Stimulated activated CD4-positive, alpha-beta T cell treated with anti-CD3 and anti-CD28 coated beads, Interleukin-1b, Interleukin-23, amount 100 ng/mL, for 1 hour (primary cell): ENCODE measurements at places on chromosomes 5 and 9.

DNA sequence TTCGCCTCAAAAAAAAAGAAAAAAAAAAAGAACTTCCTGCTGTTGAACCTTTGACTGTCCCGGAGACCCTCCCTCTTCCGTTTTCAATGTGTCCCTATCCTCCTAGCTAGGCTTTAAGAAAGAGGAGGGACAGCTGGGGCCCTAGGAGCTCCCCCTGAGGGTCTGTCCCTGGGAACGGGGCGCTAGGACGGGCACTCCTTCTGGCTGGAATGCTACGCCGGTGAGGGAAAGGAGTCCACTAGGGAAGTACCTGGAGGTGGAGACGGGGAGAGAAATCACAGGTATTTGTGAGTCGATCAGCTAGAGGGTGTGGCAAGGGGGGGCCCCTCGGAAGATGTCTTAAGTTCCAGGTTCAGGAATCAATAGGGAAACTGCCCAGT, 4.6 kb downstream of the SIT1 start:
- DNase-seq, result no peak

DNA sequence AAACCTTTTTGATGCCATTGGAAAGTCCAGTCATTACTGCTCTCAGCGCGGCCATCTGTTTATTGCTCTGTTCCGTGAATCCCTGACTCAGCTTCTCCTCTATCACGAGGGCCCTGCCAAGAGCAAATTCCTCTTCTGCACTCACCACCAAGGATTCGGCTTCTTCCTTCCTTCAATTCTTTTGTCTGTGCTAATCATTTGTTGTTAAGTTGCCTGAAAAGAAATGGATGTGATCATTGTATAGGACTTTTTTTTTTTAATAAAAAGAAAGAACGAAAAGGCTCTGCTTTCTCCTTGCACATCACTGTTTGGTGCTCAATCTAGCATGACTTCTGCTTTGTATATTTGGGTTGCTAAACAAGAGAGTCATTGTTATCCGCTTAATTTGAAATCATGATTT, 128.7 kb upstream of the PIK3R1 start:
- no peak for DNase-seq

DNA sequence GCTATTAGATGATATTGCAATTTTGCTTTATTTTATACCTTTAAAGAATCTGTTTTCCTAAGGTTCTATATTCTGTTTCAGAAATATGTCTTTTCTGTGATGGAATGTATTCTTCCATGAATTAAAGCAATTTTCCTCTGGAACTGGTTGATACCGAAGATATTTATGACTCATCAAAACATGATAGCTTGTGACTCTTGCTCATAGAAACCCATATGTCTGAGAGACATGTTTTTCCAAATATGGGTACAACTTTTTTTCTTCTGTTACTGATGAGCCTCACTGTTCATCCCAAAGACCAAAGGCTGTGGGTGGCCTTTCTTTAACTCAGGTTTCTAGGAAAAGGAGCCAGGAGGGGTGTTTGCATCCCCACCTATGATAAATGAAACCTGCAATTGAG, 126.1 kb upstream of the PAPPA start:
- DNase-seq, result no peak

- DNase-seq, result no peak
Observed at GRCh38 chr5:174398171-174398570, 326.2 kb upstream of the MSX2 start.

DNA sequence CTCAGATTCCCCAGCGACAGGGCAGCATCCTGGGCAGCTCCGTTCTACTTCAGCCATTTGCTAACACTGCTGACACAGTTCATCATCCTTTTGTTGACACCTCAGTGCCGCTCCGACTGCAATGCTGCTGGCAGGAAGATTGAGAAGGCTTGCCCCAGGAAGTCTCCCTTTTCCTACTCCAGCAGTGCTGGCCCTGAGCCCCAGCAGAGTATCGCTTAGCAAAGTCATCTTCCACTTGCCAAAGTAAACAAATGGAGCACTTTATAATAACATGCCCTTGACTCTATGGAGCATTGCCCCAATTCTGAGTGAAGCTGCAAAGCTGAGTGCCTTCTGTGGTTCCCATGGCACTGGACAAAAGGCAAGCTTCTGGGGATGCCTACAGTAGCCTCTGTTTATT, 32.2 kb downstream of the PRLR start:
- DNase-seq, result no peak

DNA sequence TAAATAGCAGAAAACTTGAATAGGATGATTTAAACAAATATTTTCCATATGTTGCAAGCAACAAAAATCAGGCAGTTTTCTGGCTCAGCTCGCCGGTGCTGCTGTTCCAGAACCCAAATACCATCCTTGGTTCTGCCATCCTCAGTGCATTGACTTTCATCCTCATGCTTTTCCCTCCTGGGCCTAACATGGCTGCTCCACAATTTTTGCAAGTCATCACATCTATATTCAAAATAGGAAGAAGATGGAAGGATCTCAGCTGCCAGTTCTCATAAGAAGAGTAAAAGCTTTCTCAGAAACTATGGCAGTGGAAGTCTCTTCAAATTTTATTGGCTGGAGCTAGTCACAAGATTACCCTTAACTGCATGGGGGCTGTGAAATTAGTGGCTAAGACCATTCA, 136.7 kb downstream of the STARD4 start:
- DNase-seq, result no peak

DNA sequence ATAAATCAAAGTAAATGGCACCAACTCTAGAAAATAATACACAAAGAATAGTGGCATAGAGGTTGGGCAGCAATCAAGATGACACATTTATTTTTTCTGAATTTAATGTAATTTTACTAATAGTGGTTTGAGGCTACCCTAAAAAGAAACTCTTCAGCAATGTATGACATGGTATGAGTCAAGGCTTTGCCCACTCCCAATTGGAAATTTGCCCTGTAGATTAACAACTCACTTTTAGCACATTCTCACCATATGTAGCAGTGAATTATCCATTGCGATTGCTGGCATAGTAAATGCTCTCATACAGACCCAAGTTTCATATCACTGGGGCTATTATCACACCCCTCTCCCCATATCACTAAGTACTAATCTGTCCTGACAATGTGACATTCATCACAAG, 832.1 kb upstream of the ZNF608 start:
- DNase-seq, result no peak

GRCh38 chr5:77210964-77211690, 647 bp downstream of the PDE8B start:
- DNase-seq, result no peak

- no peak for DNase-seq
Observed at GRCh38 chr5:145787996-145788395, 47.1 kb downstream of the PRELID2 start.

DNA sequence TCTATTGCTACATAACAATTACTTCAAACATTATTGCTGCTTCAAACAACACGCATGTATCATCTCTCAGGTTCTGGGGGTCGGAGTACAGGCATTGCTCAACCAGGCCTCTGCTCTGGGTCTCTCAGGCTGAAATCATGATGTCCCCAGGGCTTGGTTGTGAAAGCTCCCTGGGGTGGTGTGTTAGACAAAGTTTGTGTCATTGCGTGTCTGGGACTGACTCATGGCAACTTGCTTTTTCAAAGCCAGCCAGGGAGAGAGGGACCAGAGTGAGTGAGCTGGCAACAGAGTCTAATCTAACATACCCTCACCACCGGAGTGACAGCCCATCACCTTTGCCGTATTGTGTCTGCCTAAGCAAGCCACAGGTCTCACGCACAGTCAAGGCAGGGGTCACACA, 259.2 kb upstream of the NFIL3 start:
- DNase-seq, result no peak

GRCh38 chr9:4280605-4281004, 19.3 kb downstream of the GLIS3 start:
- DNase-seq, result no peak

- DNase-seq, result no peak
Observed at GRCh38 chr9:111898331-111899096, 1.9 kb downstream of the UGCG start.

- no peak for DNase-seq
Observed at GRCh38 chr9:77977210-77977611, 54.4 kb downstream of the GNAQ start.

DNA sequence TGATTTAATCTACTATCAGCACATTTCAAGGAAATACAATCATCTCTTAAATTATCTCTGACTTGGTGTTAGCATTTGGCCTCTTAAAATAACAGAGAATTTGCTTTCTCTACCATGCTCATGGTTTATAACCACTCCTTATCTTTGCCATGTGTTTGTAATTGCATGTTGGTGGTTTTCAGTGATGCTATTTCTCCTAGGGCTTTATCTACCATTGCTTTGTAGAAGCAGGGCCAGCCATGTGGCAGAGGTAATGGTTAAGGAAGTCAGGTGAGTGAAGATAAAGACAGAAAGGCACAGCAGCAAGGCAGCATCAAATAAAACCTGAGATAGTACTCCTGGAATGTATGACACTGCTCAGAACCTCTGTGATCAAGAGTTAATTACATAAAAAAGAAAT, 206.2 kb downstream of the FER start:
- no peak for DNase-seq

- no peak for DNase-seq
Observed at GRCh38 chr5:158978061-158978460, 121.7 kb downstream of the EBF1 start.

- no peak for DNase-seq
Observed at GRCh38 chr5:14767735-14768507, 103.4 kb downstream of the OTULIN start.

GRCh38 chr9:16640649-16641048, 229.8 kb downstream of the BNC2 start:
- DNase-seq, result no peak

GRCh38 chr5:175123542-175123941, 320.4 kb downstream of the DRD1 start:
- no peak for DNase-seq

DNA sequence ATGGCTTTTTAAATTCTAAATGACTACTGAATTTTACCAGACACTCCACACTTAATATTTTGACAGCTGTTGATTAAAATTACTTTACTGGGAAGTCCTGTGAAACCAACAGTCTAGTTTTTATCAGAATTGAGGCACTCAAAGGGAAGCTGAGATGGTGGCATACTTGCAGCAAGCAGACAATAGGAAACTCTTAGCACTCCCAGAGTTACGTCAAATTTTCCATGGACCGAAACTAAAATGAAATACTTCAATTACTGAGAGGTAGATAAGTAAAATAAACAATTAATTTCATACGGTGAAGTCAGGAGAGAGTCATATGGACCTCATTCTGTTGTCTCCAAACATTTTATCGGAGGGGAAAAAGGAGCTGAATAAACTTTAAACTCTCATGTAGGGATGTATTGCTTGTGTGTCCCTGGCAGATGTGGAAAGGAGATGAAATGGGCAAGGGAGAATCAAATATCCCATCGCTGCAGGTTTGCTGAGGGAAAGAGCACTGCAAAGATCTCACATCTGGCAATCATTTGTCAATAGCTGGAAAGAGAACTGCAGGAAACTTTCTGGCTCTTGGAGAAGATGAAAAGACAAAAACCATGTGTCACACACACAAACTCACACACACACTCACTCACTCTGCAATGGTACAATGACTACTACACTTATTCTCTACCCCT, 189.4 kb downstream of the BNC2 start:
- DNase-seq, result no peak

DNA sequence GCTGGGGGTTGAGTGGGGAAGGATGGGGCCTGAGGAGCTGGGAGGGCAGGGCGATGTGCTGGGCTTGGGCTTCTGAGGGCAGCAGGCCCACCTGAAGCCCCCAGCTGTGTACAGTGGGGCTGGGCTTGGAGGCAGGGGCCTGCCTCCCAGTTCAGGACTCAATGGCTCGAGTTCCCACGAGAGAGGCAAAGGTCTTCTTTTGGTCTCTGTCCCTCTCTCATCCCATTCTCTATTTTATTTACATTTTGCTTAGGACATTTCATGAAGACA, 180.6 kb downstream of the MACROH2A1 start:
- no peak for DNase-seq

DNA sequence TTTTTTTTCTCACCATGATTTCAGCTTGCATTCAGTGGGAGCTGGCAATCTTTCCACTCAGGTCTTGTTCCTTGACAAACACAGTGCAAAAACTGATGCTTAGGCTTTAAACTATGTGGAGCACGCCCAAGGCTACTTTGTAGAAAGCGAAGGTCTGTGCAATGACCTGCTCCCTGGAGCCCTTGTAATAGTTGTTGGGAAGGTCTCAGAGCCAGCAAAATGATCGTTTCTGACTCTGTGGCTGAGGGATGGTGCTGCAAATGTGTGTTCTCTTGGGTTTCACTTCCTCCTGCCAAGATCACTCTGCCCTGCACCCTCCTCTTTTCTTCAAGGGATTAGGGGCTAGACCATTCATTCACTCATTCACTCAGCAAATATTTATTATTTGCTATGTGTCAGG, 249.7 kb upstream of the MAP3K1 start:
- DNase-seq, result no peak

GRCh38 chr9:120692901-120693699, 21.2 kb downstream of the MEGF9 start:
- DNase-seq, result no peak

DNA sequence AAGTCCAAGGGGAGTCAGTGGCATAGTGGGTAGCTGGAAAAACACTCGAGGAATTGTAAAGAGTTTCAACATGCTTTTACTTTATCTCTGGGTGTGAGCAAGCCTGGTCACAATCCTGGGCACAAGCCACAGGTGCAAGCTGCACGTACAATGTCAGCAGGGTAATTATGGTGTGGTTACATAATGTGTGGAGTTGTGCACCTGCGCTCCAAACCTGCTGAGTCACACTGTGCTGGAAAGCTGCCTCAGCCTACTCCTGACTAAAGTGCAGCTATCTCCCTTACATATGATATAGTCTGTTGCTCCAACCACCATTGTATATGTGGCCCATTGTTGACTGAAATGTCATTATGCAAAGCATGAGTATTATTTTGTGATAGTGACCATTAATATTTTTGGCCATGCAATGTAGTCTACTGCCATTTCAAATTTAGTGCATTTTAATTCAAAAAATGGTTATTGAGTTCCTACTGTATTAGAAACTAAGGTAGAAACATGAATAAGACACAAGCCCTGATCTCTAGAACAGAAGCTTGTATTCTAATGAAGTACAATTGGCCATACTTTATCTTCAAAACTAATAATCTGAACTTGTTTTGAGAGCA, 160.9 kb upstream of the SLC30A5 start:
- DNase-seq, result no peak

DNA sequence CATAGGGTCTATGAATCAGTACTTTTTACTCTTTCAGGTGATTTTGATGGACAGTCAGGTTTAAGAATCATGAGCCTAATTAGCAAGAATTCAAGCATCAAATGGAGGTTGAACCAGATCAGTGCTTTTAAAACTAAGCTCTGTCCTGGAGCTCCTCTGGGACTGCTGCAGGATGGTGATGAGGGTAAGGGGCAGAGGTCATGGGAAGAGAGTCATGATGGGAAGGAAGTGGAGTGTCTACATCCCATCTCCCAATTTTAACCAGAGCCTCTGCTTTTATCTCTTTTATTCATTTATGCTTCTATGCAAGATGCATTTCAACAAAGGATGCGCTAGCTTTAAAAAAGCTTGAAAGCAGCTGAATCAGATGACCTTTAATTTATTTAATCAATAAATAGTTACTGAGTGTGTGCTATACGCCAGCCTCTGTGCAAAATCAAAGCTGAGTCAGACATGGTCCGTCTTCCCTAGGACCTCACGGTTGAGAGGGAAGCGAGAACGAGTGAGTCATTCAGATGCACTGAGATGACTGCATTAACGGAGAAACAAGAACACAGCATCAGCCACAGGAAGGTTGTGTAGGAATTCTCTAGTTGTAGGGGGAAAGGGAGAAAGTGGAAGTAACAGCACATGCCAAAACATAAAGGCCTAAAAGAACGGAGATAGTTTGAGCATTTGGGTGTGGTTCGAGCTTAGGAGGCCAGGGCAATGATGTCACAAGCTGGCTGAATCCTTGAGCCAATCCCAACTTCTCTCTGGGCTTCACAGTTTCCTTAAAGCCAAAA, 441.6 kb upstream of the BRINP1 start:
- DNase-seq, result no peak
